ENCODE measurements at places on chromosomes 6 and 20.

- no peak for DNase-seq
Measured at GRCh38 chr6:154406869-154407268, 50.3 kb upstream of the IPCEF1 start.

- DNase-seq, result no peak
Measured at GRCh38 chr20:56724241-56724757, 95.2 kb downstream of the TFAP2C start.

DNA sequence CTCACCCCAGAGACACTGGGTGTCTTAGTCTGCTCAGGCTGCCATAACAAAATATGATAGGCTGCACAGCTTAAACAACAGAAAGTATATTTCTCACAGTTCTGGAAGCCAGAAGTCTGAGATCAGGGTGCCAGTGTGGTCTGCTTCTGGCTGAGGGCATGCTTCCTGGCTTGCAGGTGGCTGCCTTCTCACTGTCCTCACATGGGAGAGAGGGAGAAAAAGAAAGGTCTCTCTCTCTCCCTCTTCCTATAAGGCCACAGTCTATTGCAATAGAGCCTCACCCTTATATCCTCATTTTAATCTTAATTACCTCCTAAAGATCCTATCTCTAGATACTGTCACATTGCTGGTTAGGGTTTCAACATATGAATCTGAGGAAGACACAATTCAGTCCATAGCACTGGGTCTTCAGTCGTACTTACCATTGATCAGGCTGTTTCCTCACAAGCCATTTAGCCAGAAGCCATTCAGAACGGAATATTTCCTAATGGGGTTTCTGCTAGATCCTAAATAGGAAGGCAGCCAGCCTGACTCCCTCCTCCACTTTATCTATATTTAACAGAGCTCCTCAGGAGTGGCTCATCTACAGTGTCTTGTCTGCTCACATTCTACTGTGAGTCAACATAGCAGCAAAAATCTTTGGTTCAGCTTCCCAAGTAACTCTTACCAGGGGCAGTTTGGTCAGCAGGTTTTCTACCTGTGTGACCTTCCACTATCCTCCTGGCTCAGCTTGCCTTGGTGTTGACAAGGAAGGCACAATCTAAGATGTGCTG is 42.2 kb downstream of the CD164 start:
- no peak for DNase-seq

- no peak for DNase-seq
Measured at GRCh38 chr6:111658462-111659154, 52.9 kb upstream of the TRAF3IP2 start.

GRCh38 chr6:124393536-124393935 is 568.7 kb upstream of the RNF217 start:
- DNase-seq, result peak; percentile 12

DNA sequence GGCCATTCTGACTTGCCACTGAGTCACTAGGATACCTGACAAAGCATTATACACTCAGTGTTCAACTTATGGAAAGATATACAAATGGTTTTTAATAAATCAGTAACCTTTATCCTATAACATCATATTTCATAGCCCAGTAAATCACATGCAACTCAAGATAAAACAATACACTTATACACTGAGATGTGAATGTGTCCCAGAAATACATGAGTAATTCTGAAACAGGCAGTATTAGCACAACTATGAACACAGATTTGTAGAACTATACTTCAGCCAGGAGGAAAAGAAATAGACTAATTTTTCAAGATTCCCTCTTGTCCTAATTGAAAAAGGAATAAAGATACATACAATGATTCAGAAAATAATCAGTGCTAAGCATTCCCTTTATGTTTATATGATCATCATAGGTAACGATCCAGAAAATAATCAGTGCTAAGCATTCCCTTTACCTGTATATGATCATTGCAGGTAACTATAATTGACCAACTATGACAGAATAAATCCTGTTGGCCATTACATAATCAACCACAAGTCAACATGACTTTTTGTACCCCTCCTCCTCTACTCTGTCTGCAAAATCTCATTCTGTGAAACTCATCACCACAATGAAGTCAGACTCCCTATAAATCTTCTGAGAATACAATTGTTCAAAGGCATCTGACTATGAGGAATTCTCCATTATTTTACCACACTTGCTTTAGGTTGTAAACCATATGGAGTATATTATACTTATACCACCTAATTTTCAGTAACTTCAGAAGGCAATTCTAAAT is 30.3 kb downstream of the HACE1 start:
- no peak for DNase-seq

GRCh38 chr20:417801-418342 is 9.8 kb downstream of the RBCK1 start:
- DNase-seq, result no peak

- DNase-seq, result no peak
Measured at GRCh38 chr20:62601172-62601571, 41.1 kb upstream of the SLCO4A1 start.

GRCh38 chr20:60955706-60956105 is 296.4 kb upstream of the CDH4 start:
- DNase-seq, result no peak

GRCh38 chr6:106377061-106377540 is 16.6 kb downstream of the CRYBG1 start:
- DNase-seq, result no peak

DNA sequence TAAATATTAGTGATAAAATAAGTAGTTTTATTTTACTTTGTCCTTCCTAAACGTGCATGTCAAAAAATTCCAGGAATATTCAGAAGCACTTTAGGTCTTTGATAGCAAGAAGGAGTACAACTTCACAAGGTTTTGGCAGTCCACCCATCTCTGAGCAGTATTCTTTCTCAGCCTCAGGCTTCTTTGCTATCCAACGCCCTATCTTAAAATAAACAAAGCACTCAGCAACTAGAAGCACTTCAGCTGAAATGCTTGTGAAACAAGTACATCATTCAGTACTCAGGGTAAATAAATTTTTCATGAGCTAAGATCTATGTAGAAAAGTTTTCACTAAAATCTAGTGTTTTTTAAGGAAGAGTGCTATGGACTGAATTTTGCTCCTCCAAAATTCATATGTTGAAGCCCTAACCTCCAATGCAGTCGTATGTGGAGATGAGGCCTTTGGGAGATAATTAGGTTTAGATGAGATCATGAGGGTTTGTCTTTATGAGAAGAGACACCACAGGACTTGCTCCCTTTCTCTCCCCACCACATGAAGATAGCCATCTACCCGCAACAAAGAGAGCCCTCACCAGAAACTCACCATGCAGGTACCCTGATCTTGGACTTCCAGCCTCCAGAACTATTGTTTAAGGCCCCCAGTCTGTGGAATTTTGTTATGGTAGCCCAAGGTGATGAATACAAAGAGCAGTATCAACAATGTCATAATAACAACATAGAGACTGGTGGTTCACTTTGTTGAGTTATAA is 539.1 kb downstream of the TFAP2A start:
- DNase-seq, result no peak

DNA sequence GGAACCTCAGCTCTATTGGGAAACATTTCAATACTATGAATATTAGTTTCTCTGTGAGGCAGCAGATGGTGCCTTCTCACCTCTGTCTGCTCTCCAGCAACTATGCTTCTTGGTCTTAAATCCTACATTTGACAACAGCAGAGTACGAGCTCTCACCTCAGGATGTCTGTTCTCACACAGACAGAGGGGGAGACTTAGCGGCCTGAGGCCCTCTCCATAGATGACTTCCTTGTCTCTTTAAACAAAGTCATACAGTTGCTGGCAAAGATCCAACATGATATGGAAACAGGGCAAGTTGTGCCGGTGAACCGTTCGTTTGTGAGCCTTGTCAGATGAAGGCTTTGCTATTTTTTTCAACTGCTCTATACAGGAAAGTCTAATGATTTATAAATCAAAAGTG is 43.7 kb upstream of the GABRR1 start:
- DNase-seq, result no peak

DNA sequence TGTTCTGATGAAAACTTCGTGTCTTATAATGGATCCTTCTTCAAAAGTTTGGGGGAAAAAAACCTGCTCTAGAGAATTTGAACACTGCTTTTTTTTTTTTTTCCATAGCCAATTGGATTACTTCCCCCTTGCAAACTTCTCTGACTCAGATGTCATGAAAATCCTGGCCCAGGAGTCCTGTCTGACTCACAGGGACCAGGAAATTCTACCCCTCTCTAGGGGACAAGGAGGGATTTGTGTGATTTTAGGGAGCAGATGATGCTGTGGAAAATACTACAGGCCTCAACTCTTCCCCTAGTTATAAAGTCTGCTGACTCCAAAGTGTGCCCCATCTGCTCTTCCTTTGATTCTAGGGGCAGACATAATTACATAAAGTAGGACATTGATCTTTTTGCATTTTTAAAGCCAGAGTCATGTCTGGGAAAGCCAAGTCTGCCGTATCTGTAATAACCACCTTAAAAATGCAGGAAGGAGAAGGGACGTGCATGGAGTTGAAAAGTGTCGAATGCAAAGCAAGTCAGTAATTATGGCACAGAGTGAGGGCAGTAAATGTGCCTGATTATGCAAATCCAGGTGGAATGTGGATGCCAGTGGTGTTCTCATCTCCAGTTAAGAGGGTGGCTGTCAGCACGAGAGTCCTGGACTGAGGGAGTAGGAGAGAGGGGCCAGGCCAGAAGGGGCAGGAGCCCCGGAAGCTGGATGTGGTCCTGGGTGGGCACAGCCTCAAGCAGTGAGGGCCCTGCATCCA is 144.3 kb upstream of the SULF2 start:
- DNase-seq, result no peak

GRCh38 chr6:166567107-166567506 is 19.4 kb downstream of the RAMACL start:
- DNase-seq, result peak; percentile 27

DNA sequence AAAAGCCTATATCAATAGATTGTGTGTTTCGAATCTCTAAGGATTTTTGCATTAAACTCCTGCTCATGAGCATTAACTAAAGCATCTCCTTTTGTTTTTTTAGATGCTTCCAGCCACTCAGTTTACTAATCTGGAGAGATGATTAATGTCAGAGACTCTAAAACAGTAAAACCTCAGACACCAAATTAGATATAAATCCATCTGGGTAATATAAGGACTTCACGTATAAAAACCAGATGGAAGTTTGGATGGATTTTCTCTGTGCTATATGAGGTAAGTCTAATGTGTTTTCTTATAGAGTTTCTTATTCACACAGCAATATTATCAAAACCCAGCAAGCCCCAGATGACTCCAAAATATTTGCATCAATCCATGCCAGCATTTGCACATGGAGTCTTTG is 137.2 kb downstream of the SYNE1 start:
- DNase-seq, result no peak

DNA sequence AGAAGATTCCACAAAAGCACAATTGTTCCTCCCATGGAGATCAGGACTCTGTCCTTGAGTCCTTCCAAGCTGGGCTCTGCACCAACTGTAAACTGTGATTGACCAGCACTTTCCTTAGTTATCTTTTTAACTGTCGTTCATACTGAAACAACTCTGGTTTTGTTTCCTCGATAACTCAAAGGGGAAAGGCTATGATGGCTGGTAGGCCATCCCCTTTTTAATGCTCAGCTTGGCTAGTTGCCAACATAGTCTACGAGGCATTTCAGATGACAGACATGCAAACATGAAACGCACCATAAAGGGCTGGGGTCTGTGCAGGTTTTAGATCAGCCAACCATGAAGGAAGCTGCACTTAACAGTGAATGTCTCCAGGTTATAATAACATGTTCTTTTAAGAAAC is 497.1 kb upstream of the ARID1B start:
- DNase-seq, result no peak

DNA sequence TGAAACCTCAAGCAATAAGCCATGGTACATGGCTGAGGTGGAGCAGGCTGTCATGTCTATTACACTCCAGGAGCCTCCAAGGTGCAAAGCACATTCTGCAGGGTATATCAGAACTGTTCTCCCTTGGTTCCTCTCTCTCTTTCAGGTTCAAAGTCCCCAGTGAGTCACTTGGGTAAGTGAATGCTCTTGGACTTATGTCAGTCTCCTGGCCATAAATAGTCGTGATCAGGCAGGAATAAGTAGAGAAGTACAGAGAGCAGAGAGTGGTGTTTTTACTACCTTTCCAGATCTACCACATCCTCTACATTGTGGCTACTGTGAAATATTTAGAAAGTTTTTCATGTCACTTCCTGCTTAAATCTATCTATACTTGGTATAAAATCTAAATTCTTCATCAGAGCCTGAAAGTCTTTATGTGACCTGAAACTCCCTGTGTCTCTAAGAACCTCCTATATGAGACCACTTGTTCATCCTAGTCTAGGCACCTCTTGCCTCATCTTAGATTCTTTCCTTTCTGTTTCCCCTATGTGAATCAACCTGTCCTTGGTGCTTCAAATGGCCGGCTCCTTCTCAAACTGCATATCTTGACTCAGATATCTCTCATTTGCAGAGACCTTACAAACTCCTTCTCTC is 1077.6 kb upstream of the MAP3K7 start:
- DNase-seq, result no peak

- no peak for DNase-seq
Measured at GRCh38 chr6:37579444-37580067, 79.9 kb upstream of the CCDC167 start.

- DNase-seq, result no peak
Measured at GRCh38 chr6:118297821-118298220, 250.3 kb upstream of the PLN start.

DNA sequence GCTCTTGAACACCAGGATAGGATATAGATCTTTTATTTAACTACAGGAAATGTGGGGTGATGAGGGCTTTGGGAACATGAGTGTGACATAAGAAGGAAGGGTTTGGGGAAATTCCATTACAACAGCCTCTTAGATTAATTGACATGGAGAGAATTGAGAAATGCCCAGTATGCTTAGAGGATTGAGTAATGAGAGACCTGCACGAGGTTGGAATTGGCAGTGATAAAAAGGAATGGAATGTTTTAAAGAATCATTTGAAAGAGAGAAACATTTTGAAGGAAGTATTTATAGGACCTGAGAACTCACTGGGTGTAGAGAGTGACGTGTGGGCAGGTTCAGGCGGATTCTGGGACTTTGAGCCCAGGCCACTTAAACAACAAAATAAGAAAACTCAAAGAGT is 227.0 kb downstream of the BMP2 start:
- peak; percentile 26 for DNase-seq

DNA sequence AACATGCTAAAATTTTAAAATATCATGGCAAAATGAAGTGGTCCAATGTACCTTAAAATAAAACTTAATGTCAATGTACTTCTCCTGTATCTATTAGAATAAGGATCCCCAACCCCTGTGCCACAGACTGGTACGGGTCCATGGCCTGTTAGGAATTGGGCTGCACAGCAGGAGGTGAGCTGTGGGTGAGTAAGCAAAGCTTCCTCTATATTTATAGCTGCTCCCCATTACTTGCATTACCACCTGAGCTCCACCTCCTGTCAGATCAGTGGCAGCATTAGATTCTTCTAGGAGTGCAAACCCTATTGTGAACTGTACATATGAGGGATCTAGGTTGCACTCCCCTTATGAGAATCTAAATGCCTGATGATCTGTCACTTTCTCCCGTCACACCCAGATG is 86.0 kb downstream of the SLC16A10 start:
- no peak for DNase-seq

GRCh38 chr6:88662653-88663174 is 300.7 kb downstream of the RNGTT start:
- no peak for DNase-seq

GRCh38 chr20:50330504-50331313 is 140.1 kb downstream of the CEBPB start:
- no peak for DNase-seq
